BE2C (cell line): ENCODE measurements at places on chromosomes 13 and 19.

DNA sequence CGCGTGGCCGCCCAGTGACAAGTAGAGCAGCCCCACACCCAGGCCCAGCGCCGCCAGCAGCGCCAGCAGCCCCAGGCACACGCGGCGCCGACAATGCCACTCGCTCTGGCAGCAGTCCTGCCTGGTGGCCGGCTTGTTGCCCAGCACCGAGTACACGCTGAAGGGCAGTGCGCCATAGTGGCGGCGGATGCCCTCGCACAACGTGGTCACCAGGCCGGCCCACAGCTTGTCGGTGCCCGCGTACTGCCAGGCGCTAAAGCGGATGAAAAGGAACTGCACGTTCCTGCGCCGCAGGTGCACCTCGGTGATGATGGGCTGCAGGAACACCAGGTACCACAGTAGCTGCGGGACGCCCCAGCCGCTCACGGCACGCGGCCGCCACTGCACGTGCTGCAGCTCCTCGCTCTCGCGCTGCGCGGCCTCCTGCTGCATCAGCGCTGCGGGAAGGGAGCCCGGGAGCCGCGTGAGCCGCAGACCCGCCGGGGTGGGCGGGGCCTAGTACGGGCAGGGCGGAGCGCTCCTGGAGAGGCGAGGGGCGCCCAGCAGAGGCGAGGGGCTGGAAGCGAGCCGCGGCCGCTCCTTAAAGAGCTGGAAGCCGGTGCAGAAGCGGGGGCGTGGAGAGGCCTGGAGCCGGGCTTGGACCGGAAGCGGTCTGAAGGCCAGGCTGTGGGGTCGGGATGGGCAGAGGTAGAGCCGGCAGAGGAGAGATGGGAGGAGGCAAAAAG, 7.3 kb downstream of the NKPD1 start:
- DNase-seq = peak; percentile 85

GRCh38 chr19:10095622-10095947, 6.9 kb downstream of the ANGPTL6 start:
- no peak for DNase-seq

- DNase-seq = no peak
Observed at GRCh38 chr19:58492265-58492664, 16.1 kb downstream of the ZNF446 start.

DNA sequence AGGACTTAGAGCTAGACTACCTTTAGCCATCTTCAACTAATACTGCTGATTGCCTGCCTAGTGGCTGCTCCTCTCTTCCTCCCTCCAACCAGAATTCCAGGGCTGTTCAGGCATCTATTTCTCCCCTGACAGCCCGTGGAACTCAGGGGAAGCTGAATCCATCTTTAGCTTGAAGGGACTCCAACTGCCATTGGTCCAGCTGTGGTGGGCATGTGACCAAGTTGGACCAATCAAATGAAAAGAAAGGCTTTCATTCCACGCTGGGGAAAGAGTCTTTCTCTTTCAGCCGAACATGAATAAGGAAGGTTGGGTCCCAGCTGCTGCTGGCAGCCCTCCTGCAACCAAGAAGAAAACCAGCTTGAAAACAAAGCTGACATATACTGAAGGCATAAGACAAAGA, 168.5 kb upstream of the OBI1 start:
- peak; percentile 24 for DNase-seq

DNA sequence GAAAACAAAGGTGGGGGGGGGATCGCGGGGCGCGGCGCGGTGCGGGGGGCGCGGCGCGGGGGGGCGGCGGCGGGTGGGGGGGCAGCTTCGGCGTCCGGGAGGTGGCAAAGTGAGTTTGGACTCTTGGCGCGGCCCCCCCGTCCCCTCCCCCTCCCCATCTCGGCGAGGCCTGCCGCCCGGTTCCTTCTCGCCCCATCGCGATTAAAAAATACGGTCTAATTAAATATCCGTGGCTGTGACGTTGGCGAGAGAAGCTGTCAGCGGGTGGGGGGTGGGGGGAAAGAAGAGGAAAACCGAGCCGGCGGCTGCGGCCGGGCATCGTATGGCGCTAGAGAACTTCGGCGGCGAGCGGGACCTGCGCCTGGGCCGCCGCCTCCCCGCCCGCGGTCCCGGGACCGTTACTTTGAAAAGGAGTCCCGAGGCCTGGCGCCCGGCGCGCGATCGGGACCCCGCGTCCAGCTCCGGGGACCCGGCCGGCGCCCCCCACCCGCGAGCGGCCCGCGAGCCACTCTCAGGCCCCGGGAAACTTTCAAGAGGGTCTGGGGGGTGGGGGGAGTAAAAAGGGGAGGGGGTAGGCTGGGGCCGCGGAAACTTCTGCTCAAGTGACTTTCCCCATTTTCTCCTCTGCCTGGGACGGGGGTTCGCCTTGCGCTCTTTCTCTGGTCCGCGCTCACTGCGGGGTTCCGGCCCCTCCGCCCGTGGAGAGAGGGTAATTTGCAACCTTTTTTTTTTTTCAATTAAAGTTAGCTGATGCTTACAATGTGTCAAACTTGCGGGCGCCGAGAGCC, 146.3 kb upstream of the ZNF536 start:
- DNase-seq = peak; percentile 49

DNA sequence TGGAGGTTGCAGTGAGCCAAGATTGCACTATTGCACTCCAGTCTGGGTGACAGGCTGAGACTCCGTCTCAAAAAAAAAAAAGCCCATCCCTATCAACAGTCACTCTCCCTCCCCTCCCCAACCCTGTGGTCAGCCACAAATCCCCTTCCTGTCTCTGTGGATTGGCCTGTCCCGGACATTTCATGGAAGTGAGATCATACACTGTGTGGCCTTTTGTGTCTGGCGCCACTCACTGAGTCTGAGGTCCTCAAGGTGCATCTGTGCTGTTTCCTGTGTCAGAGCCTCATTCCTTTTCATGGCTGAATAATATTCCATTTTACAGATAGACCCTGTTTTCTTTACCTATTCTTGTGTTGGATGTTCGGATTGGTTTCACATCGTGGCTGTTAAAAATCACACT, 149.5 kb downstream of the PTPRS start:
- DNase-seq = no peak

- DNase-seq = no peak
Observed at GRCh38 chr13:49403996-49404702, 39.7 kb downstream of the CAB39L start.

DNA sequence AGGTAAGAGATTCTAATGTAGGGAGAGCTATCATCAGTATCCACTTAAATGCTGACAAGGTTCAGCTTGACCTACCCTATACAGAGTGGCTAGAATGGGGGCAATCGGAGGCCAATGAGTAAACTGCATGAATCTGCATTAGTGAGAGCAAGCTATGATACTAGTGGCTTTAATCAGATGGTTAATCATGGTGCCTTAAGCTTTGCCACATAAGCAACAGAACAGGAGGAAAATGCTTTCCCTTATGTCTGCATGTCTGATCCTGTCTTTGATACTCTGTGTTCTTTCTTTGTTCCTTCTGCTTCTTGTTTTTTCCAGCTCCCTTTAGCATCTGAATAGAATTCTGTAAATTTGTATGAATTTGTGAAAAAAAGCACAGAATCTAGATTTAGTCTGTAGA, 91.1 kb downstream of the WDFY2 start:
- no peak for DNase-seq

- peak; percentile 27 for DNase-seq
Observed at GRCh38 chr13:113657851-113658741, at the start of gene ATP4B. Gene ATP4B (minus strand): TSS chr13:113658198. CDS start chr13:113658144, 54 bp downstream.

- DNase-seq = no peak
Observed at GRCh38 chr13:108924134-108924533, 294.7 kb downstream of the MYO16 start.
